ENCODE measurements at places on chromosomes 6 and 20. TPM values are rescaled to one million over a fixed set of nuclear protein-coding genes. Genes with fewer than 3 reads are reported as not detected.

MDFI gene
- total RNA-seq, result 62.6 TPM

METTL24 gene
- total RNA-seq, result not detected

DEF6 gene
- total RNA-seq, result 1.1 TPM

HCRTR2 gene
- not detected for total RNA-seq

CSE1L gene
- total RNA-seq, result 39.5 TPM

HLA-DRB1 gene
- not detected for total RNA-seq

HLA-DOA gene
- not detected for total RNA-seq

EBF4 gene
- 15.2 TPM for total RNA-seq

RSPO3 gene
- total RNA-seq, result 0.21 TPM

C4B gene
- total RNA-seq, result 7.3 TPM

CNBD2 gene
- 1.6 TPM for total RNA-seq

MUCL3 gene
- total RNA-seq, result not detected

BTN1A1 gene
- not detected for total RNA-seq

TPD52L1 gene
- total RNA-seq, result 48.0 TPM

ATP6V1G2 gene
- 4.1 TPM for total RNA-seq

BPIFB4 gene
- total RNA-seq, result not detected

PIM1 gene
- total RNA-seq, result 11.3 TPM

IRF4 gene
- total RNA-seq, result 0.05 TPM

CFB gene
- 3.2 TPM for total RNA-seq

CPXM1 gene
- total RNA-seq, result 6.3 TPM

LPA gene
- total RNA-seq, result not detected

HAO1 gene
- total RNA-seq, result not detected

TBXT gene
- not detected for total RNA-seq

RIMS4 gene
- 1.7 TPM for total RNA-seq

IDH3B gene
- total RNA-seq, result 57.1 TPM

EYA4 gene
- total RNA-seq, result 1.7 TPM

ECI2 gene
- 33.7 TPM for total RNA-seq

ASIP gene
- total RNA-seq, result not detected

CCM2L gene
- total RNA-seq, result not detected

MRAP2 gene
- 19.5 TPM for total RNA-seq

UST gene
- 18.1 TPM for total RNA-seq

POM121L2 gene
- not detected for total RNA-seq

GABRR1 gene
- total RNA-seq, result not detected

ZSCAN26 gene
- total RNA-seq, result 18.9 TPM

ATP9A gene
- 43.4 TPM for total RNA-seq

GJA1 gene
- 194 TPM for total RNA-seq

MAP1LC3A gene
- total RNA-seq, result 49.4 TPM

TINAG gene
- not detected for total RNA-seq

WFDC5 gene
- not detected for total RNA-seq
